ENCODE measurements at places on chromosomes 16 and 17.

GRCh38 chr16:10280262-10281170 lies 98.3 kb upstream of the GRIN2A start:
- DNase-seq = no peak

DNA sequence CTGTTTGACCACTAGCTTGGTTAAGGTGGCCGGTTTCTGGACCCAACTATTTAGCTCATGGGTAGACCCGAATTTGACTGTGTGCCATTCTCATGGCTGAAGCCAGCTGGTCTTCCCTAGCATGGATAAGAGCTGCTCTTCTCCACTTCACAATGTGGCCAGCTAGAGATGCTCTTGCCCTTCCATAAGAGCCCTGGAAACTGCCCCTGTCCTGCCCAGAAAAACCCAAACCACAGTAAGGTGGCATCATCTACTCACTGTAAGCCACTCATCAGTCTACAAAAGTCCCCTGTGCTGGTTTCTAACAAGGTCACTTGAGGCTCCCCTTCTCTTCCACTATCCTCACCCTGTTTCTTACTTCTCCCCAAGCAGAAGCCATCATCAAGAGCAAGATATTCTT lies 165.1 kb downstream of the HS3ST2 start:
- DNase-seq = no peak

GRCh38 chr17:53227111-53227510 lies 595.6 kb upstream of the KIF2B start:
- no peak for DNase-seq

GRCh38 chr16:31568577-31569359 lies 41.1 kb downstream of the AHSP start:
- DNase-seq = no peak

DNA sequence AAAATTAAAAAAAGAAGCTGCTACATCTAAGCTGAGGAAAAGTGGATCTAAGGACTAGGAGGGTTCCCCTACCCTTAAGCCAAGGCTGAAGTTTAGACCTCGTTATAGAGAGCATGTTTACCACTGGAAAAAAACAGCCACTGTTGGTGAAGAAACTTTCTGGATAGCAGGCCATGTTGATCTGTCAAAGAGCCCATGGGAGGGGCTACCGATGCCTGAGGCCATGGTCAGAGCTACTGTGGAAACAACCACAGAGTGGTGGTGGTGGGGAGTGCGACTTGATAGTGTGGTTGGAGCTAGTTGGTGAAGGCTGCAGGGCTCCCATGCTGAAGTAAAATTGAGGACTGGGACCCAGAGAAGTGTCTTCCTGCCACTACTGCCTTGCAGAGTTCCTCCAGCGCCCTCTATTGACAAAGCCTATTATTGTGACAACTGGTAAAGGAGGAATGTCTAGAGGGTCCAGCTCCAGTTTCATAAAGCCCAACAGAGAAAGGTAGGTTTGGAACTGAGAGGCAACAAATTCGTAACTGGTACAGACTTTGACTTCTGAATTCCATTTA lies 12.7 kb upstream of the FAM20A start:
- DNase-seq = no peak
